Caco-2 (cell line): ENCODE measurements at places on chromosomes 13 and 19. TPM values are rescaled to one million over a fixed set of nuclear protein-coding genes. Genes with fewer than 3 reads are reported as not detected.

The PRODH2 gene
- total RNA-seq: 0.28 TPM in 1 of 2 replicates, not detected in the other

DNA sequence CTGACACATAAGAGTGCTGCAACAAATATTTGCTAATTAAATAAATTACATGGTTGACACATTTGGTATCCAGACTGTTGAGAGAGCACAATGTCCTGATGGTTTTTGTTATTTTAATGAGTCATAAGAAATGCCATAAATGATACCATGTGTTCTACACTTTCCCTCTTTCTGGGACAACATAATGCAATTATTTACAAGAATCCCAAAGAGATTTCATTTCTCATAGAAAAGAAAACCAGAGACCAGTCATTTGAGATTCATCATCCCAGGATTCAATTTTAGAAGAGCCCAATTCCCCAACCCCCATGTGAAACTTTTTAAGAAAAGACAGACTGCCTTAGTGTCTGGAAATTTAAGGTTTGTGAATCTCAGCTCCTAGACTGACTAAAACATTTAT lies 399.6 kb downstream of the DCT start:
- no peak overlapping the region for H3K27ac ChIP-seq
- DNase-seq: no peak
- H3K4me3 ChIP-seq: no peak overlapping the region
- H3K36me3 ChIP-seq: no peaks in the 10 kb centered on the region
- no peaks in the 10 kb centered on the region for H3K4me1 ChIP-seq

DNA sequence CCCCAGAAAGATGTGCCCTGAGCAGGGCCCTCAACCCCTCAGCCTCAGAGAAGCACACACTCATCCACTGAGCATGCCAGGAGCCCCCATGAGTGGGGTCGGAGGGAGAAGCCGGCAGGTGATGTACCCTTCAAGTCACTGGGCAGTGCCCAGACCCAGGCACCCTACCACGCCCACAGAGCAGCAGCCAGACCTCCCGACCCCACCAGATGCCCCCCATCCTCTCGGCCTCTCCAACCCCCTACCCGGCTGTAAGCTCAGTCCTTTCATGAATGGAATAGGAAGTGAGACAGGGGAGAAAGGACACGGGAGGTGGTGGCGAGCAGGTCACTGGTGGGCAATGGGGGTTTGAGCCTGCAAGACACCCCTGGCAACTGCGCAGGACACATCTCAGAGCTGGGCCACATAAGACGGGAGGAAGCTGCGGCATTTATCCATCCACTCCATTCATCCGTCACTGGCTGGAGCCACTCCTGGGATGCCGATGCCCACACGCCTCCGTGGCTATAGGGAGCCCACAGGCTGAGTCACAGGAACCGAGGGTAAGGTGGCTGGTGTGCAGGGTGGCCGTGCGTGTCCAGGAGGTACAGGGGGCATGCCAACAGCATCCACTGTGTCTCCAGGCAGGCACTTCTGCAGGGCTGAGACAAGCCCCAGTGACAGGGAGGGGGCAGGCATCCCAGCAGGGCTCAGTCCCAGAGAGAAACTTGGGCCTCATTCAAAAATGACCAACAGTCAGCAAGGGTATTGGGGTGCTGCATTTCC lies 23.8 kb upstream of the VSTM2B start:
- no peak overlapping the region for H3K4me3 ChIP-seq
- no peaks in the 10 kb centered on the region for H3K4me1 ChIP-seq
- H3K27me3 ChIP-seq: no peaks in the 10 kb centered on the region
- H3K27ac ChIP-seq: no peak overlapping the region

- H3K27me3 ChIP-seq: no peaks in the 10 kb centered on the region
- no peak overlapping the region for H3K4me3 ChIP-seq
- no peak for DNase-seq
Observed at GRCh38 chr13:105573136-105573535, 962.3 kb downstream of the EFNB2 start.
